Chondrocyte (in vitro differentiated cells): ENCODE measurements at places on chromosomes 2 and 18. TPM values are rescaled to one million over a fixed set of nuclear protein-coding genes. Genes with fewer than 3 reads are reported as not detected.

ABCB11 gene
- not detected in 3 replicates for total RNA-seq

B3GNT7 gene
- 1.7 to 1.9 TPM (median 1.8 TPM) in 3 replicates for total RNA-seq

NRBP1 gene
- 125 to 143 TPM (median 128 TPM) in 3 replicates for total RNA-seq

ZNF396 gene
- 1.4 to 1.5 TPM (median 1.4 TPM) in 3 replicates for total RNA-seq

ITGB1BP1 gene
- 99.8 to 126 TPM (median 117 TPM) in 3 replicates for total RNA-seq

VAMP5 gene
- 1.8 to 2.4 TPM in 2 of 3 replicates, not detected in the other for total RNA-seq

DNA sequence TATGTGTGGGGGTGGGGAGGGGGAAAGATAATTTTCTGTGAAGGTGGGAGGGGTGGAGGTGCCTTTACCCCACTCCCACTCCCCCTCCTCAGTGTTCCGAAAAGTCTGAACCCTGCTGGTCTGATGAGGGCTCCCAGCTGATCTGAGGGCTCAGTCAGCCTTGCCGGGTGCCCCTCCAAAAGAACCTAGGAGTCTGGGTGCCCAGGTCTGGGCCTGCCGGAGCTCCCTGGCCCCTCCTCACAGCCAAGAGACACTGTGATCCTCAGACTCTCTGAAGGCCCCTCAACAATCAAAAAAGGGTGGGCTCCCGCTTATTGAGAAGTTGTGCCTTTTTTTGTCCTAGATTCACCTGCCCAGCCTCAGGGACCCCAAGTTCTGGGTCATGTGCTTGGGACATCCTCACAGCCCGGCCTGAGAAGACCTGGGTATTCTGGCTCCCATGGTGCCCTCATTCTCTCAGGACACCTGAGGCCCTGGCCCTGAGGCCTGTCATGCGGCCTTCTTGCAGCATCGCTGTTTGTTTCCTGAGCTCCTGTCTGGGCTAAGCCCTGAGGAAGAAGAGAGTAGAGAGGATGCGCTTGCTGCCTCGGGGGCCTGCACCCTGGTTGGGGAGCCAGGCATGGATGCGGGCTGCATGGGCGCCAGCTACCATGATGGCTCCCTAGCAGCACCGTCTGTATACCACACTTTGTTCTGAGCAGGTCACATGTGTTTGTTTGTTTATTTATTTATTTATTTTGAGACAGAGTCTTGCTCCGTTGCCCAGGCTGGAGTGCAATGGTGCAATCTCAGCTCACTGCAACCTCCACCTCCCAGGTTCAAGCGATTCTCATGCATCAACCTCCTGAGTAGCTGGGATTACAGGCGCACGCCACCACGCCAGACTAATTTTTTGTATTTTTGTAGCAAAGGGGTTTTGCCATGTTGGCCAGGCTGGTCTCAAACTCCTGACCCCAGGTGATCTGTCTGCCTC lies 44.0 kb downstream of the SDC1 start:
- DNase-seq = peak; percentile 54
- peaks cover 29% of the 10 kb centered on the region for H3K4me1 ChIP-seq
- H3K36me3 ChIP-seq = no peaks in the 10 kb centered on the region
- no peaks in the 10 kb centered on the region for H3K27me3 ChIP-seq

DNA sequence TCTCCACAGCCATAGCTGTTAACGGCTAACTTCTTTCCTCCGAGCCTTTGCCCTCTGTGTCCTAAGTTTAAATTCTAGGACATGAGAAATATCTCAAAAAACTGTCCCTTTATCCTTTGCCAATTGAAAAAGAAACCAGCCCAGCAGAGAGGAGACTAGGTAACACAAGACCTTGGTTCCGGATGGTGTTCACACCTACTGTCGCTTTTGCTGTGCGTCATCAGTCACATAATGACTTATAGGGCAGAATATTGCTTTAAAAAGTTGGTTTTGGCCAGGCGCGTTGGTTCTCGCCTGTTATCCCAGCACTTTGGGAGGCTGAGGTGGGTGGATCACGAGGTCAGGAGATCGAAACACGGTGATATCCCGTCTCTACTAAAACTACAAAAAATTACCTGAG lies 66.2 kb downstream of the SP3 start:
- no peaks in the 10 kb centered on the region for H3K4me1 ChIP-seq
- H3K27me3 ChIP-seq = no peaks in the 10 kb centered on the region
- no peak for DNase-seq
- no peak overlapping the region for H3K4me3 ChIP-seq
- H3K27ac ChIP-seq = no peak overlapping the region

DNA sequence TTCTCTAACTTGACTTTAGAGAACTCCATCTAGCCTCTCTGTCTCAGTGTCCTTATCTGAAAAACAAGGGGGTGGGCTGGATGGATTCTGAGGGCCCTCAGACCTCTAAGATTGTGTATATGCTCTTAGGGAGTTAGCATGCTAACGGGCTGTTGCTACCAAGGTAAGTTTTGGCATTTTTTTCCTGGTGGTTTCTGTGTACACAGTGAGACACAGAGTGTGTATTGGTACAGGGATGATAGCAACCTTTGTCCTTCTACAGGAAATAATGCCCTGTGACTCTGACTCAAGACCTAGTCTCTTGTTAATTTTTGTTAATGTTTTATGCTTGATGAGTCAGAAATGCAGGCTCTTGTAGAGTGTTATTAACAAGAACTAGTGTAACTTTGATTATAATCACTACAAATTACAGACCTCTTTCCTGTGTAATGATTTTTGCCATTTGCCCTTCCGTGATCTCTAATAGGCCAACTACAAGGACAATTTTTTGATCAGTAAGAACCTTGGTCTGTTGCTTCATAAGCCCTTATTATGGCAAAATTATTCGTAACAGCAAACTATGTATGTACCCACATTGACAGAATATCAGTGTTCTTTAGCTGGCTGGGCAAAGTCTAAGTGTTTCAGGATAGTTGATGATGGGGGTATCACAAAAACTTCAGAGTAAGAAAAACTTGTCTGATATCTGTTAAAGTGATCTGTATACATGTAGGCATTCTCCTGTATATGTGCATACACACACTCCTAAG lies 89.7 kb downstream of the SPTBN1 start:
- H3K36me3 ChIP-seq = peaks cover 2% of the 10 kb centered on the region
- H3K27me3 ChIP-seq = no peaks in the 10 kb centered on the region
- H3K4me3 ChIP-seq = no peak overlapping the region

GRCh38 chr2:232174662-232175061 lies 203.9 kb upstream of the ALPP start:
- no peak overlapping the region for H3K27ac ChIP-seq
- no peaks in the 10 kb centered on the region for H3K27me3 ChIP-seq
- no peak overlapping the region for H3K4me3 ChIP-seq
- peaks cover 9% of the 10 kb centered on the region for H3K36me3 ChIP-seq
- no peak for DNase-seq

DNA sequence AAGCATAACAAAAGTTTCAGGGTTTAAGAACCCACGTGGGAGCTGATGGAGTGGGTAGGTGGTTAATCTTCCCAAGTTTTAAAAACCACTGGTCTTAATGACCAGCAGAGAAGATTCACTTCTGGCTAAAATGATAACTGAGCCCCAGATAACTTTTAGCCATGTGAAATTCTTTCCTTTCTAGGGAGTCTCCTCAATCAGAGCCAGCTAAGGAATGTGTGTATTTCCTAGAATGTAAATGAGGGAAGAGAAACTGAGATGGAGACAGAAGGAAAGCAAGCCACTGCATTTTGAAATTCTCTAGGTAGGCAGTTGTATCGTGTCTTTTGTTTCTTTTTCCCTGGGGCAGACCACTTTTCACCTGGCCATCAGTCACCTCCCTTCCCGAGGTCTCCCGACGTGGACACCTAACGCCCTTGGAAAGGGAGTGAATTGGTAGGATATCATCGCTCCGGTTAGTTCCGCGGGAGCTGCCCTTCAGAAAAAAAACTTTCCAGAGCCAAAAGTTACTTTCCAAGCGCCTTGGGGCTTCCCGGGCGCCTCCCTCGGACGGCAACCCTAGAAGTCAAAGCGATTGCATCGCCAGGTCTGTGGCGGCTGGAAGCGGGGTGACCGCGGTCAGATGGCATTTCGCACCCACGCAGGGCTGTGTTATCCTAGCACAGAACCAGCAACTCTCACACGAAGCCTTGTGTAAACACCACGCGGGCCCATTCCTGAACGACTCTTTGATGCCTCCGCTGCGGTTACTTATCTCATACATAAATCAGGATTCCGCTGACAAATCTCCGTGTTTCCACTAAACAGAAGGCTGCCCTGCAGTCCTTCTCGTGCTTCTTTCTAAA lies 1.3 kb downstream of the COLEC12 start:
- DNase-seq = peak; percentile 49
- no peaks in the 10 kb centered on the region for H3K36me3 ChIP-seq

GRCh38 chr2:230217424-230217823 lies 2.4 kb downstream of the SP110 start:
- H3K4me1 ChIP-seq = peaks cover 30% of the 10 kb centered on the region
- H3K4me3 ChIP-seq = no peak overlapping the region
- no peak for DNase-seq
- H3K27me3 ChIP-seq = no peaks in the 10 kb centered on the region
- no peak overlapping the region for H3K27ac ChIP-seq
- H3K36me3 ChIP-seq = peaks cover 15% of the 10 kb centered on the region

- no peaks in the 10 kb centered on the region for H3K36me3 ChIP-seq
- H3K4me3 ChIP-seq = no peak overlapping the region
- H3K27me3 ChIP-seq = peaks cover 1% of the 10 kb centered on the region
- no peak overlapping the region for H3K27ac ChIP-seq
- H3K4me1 ChIP-seq = no peaks in the 10 kb centered on the region
Observed at GRCh38 chr18:71784777-71785176, 759.4 kb downstream of the CBLN2 start.

DNA sequence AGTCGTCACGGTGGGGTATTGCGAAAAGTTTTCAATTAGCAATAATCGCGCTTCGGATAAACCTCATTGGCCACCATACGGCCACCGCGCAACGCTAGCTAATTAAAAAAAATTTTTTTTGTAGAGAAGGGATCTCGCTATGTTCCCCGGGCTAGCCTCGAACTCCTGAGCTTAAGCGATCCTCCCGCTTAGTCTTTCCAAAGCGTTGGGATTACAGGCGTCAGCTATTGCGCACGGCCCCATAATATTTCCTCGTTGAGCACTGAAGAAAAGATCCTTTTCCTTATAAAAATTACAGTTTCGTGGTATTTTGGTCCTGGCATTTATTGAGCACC lies 759 bp upstream of the ACTR1B start:
- no peaks in the 10 kb centered on the region for H3K27me3 ChIP-seq
- H3K36me3 ChIP-seq = peaks cover 4% of the 10 kb centered on the region
- H3K27ac ChIP-seq = peak overlapping the region; percentile 95

GRCh38 chr2:94759211-94759610 lies 112.0 kb upstream of the TEKT4 start:
- H3K4me1 ChIP-seq = no peaks in the 10 kb centered on the region
- H3K36me3 ChIP-seq = no peaks in the 10 kb centered on the region
- no peaks in the 10 kb centered on the region for H3K27me3 ChIP-seq
- no peak overlapping the region for H3K4me3 ChIP-seq
- H3K27ac ChIP-seq = no peak overlapping the region

GRCh38 chr2:177204417-177204816 lies 8.2 kb upstream of the HNRNPA3 start:
- H3K4me1 ChIP-seq = peaks cover 3% of the 10 kb centered on the region
- no peak for DNase-seq
- H3K27ac ChIP-seq = no peak overlapping the region
- H3K27me3 ChIP-seq = no peaks in the 10 kb centered on the region

DNA sequence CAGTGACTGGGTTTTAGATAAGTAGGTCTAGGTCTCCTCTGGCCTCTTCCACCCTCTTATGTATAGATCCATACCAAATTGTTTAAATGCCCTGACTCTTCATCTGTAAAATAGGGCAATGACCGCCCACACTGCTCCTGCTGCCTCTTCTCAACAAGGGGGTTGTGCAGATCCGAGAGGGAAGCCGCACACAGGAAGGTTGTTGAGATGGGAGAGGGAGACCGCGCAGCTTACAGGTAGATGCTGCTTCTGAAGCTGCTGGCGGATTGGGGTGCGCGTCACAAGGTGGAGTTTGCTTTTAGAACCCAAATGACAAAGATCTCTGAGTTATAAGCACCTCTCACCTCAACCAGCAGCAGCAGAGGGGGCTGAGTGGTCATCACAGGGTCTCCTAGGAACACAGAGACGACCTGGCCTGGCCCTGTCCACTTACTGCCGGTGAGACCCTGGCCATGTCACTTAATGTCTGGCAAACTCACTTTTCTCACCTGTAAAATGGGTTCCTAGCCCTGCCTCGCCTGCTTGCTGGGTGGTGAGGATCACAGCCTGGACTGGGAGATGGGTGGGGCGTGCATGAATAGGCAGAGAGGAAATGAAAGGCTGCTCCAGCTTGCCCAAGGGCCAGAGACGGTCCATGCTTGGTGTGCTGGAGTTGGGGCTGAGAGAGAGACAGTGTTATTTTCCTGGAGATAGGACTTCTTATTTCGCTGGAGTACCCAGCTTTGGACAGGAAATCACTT lies 251.3 kb downstream of the EIPR1 start:
- no peak for DNase-seq
- peaks cover 1% of the 10 kb centered on the region for H3K4me1 ChIP-seq
- H3K36me3 ChIP-seq = peaks cover 3% of the 10 kb centered on the region
- H3K27ac ChIP-seq = no peak overlapping the region
- peaks cover 3% of the 10 kb centered on the region for H3K27me3 ChIP-seq
- no peak overlapping the region for H3K4me3 ChIP-seq

DNA sequence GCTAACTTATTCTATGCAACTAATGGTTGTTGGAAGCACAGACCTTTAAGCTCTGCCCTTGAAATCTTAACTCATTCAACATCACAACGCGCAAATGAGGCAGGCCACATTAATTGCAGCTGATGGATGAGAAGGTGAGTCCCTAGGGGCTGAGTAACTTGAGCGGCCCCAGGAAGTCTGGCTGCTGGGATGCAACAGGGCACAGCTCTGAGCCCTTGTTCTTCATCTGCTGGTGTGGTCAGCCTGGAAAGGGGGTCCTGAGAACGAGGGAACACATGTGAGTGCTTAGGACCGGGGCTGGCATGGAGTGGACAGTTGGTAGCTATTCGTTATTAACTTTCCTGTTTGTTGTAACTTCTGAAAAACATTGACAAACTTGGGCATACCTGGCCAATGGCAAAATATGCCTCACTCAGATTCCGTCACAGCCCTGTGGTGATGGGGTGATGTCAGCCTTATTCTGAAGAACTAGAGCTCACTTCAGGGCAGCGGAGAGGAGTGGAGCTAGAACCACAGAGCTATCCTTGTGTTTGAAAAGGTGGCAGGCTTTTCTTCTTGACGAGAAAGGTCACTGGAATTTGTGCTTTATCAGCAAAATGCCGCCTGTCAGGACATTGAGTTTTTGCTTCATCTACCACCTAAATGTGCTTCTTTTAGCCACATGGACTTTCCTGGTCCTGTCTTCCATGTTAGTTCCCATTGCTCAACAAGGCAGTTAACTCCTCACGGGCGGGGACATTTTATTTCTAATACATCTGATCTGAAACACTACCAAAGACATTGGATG lies 145.9 kb upstream of the FHL2 start:
- peaks cover 4% of the 10 kb centered on the region for H3K27me3 ChIP-seq
- no peaks in the 10 kb centered on the region for H3K4me1 ChIP-seq
- no peak for DNase-seq

DNA sequence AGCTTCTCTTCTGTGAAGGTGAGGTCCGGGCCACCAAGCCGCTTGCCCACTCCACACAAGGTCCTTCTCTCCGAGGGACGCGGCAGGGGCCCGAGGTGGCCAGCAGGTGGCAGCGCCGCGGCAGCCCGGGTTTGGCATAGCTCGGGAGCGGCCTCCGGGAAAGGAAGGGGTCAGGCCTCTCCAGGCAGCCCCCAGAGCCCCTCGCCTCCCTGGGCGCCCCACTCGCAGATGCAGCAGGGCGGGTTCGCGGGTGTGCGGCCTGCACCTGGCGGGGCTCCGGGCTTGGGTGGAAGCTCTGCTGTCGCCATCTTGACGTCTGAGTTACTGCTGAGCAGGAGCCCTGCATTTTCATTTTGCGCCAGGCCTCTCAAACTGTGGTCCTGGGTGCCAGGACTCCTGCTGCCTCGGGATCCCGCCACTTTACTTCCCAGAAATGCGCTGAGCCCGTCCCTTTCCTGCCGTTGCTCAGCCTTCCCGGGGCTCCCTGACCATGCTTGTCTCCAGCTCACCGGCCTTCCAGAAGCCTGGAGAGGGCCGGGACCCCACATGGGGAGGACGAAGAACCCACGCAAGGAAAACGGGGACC lies 18.6 kb upstream of the NCL start:
- no peaks in the 10 kb centered on the region for H3K27me3 ChIP-seq
- no peaks in the 10 kb centered on the region for H3K4me1 ChIP-seq
- H3K36me3 ChIP-seq = no peaks in the 10 kb centered on the region
- no peak overlapping the region for H3K27ac ChIP-seq
